T-helper 2 cell (primary cell): ENCODE measurements at places on chromosomes 11 and 22.
A peak's percentile ranks its signal among the peaks of the same experiment; 100 is the strongest.

GRCh38 chr11:45273509-45273908, 12.6 kb downstream of the SYT13 start:
- DNase-seq, result no peak

DNA sequence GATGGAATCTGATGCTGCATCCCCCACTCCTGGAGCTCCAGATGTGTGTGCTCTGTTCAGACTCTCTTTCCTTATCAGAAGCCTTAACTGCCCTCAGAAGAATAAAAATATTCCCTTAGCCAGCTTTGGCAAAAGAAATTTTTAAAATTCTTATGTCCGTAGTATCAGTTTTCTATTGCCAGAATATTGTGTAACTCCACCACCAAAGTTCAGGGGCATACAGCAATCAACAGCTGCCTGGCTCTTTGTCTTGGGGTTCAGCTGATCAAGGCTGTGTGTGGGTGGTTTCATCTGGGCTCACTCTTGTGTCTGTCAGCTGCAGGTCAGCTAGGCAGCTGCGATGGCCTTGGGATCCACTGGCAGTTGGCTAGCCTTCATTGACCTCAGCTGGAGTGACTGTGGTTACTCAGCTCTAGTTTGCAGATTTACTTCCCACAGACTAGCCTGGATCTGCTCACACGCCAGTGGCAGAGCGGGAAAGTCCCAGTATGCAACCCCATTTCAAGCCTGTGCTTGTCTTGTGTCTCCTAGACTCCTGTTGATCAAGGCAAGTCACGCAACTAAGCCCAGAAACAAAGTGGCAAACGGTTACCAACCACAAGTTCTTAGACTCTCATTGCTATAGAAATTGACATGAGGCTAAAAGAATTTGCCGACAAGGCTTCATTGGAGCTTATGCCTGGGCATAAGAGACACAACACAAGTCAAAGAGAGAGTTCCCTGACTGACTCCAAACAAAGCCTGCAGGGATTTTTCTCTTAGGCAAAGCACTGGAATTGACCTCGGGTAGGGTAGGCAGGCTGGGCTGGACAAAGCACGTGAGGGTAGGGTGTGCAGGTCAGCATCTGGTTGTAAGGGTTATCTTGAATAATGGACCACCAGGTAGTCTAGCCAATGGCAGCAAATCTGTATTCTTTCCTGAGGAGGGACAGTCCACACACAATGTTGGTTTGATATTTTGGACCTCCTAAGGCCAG, 7.5 kb downstream of the TMEM138 start:
- DNase-seq, result no peak

- no peak for DNase-seq
These were observed 347.2 kb downstream of the TTC28 start for GRCh38 chr22:28332410-28332809.

DNA sequence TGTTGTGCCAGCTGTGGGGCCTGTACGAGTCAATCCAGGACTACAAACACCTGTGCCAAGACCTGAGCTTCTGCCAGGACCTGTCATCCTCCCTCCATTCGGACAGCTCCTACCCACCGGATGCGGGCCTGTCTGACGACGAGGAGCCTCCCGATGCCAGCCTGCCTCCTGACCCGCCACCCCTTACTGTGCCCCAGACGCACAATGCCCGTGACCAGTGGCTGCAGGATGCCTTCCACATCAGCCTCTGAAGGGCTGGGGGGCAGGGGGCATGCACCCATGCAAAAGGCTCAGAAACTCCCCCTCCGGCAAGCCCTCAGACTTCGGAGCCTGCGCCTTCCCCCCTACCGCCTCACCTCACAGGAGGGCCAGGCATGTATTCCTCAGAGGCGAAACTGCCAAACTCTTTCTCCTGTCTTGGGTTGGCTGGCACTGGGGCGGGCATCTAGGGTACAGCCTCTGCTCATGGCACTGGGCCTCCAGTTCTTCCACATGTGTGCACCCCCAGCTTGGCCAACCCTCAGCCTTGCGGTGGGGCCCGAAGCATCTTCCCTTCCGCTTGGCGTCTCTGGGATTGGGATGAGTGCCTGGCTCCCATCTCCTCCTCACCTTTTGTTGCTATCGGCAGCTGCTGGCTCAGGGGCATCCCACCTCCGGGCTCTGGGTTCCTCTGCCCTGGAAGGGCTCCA, 1.2 kb downstream of the FAM89B start:
- peak; percentile 50 for DNase-seq

DNA sequence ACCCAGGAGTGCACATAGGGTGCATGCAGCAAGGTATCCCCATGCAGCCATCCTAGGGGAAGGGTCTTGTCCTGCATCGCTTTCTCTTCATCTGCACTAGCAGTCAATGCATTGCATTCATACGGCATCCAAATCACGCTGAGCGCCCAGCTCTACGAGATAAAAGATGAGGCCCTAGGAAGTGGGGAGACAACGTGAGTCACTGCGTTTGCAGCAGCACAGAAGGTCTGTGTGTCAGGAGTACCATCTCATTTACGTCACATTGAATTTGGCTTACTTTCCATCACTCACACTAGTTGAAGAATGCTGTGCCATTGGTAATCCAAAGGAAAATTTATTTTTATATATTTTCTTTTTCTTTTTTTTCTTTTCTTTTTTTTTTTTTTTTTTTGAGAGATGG, 2.5 kb upstream of the ST14 start:
- no peak for DNase-seq

- no peak for DNase-seq
These were observed 15.6 kb upstream of the MFNG start for GRCh38 chr22:37501610-37502341.

GRCh38 chr11:25065746-25066145, 568.9 kb downstream of the LUZP2 start:
- no peak for DNase-seq

- DNase-seq, result no peak
These were observed 34.3 kb downstream of the DBX1 start for GRCh38 chr11:20125927-20126326.

DNA sequence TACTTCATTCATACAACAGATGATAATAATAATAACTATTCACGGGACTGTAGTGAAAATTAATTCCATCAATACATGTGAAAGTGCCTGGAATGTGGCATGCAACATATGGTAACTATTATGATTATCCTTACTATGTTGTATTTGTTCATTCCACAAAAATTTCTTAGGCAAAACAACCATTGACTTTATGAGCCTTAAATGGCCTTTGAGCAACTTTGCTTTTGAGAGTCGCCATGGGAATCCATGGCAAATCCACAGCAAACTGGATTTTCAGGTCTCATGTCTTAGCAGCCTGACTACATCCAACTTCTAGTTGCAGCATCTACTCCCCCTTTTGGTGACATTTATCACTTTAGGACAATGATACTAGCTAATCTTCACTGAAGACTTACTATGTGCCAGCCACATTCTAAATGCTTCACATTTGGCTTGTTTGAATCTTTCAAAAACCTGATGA, 56.8 kb downstream of the SLC1A2 start:
- no peak for DNase-seq

DNA sequence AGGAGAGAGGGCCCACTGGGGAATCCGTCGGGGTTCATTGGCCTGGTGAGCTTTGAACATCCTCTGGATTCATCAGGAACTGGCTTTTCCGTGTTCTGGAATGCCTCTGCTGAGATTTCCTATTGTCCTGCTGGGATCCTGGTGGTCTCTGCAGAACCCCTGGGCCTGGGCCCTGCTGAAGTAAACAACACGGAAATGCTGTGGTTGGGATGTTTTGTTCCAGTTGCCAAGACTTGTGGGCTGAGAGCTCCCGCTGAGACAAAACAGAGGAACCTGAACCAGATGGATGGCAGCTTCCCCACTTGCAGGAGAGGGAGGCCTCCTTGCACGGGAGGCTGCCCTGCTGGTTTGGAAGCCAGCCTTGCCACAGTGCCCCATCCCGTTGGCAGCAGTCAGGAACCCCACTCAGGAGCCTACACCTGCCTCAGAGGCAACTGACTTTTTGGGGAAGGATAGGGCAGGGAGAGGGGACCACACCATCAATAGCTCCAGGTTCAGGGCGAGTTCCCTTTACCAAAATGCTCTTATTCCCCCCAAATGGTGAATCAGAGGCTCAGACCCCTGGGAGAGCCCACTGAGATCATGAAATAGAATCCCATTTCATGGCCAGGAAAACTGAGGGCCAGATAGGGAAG, 60.7 kb downstream of the LRRC32 start:
- DNase-seq, result no peak

GRCh38 chr22:17140826-17141766, 18.0 kb downstream of the HDHD5 start:
- no peak for DNase-seq

GRCh38 chr22:23824476-23825245, 14.1 kb downstream of the DERL3 start:
- no peak for DNase-seq

- DNase-seq, result no peak
These were observed 2.2 kb downstream of the TNKS1BP1 start for GRCh38 chr11:57322256-57323166.

GRCh38 chr11:120185706-120186455, 25.0 kb upstream of the OAF start:
- DNase-seq, result no peak

- DNase-seq, result no peak
These were observed 488.6 kb downstream of the METTL15 start for GRCh38 chr11:28596816-28597215.

GRCh38 chr11:3685923-3686322, 14.7 kb upstream of the CHRNA10 start:
- DNase-seq, result no peak

DNA sequence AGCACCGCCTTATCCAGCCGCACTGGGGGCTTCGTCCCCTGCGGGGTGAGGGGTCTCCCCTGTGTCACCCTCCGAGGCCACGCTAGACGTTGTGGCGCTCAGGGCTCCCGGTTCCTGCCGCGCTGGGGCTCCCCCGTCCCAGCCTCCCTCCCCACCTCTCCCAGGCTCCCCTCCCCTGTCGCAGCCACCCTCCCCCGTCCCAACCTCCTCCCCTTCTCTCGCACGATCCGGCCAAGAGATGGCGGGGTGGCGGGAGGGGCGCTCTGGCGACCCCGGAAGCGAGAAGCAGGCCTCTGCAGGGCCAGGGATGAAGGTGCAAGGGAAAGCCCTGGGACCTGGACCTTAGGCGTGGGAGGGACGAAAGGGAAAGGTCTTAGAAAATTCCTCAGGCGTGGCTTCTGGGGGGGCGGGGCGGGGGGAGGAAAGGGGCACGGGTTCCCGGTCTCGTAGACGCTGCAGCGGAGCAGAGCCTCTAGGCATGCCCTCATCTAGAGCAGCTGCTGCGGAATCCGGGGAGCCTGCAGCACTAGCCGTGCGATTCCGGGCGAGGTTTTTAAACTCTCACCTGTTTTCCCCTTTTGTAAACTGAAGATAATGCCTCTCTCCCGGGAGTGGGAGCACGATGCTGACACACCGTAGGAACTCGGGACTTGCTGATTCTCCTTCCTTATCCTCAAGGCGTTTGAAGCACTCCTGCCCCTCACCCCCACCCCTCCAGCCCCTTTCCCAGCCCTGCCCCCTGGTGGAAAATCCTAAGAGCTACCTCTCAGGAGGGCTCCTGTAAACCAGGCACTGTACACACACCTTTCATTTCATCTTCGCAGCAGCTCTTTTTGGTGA, 14.4 kb downstream of the KCNJ5 start:
- peak; percentile 16 for DNase-seq

DNA sequence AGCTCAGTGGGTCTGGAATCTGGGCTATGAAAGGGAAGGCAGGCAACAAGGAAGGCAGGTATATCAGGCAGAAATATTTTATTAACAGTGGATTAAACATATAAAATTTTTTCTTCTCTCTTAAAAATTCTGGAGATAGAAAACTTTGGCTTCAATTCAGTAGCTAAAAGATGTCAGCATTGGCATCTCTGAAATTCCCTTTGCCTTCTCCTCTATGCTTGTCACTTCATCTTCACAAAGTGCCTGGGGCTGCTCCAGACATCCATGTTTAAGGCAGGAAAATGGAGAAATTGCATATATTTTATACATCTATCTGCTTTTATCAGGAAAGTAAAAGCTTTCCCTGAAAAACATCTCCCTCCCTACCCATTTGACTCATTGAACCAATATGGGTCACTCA, 894.1 kb upstream of the API5 start:
- no peak for DNase-seq

GRCh38 chr22:28505416-28506149, 174.1 kb downstream of the TTC28 start:
- no peak for DNase-seq

GRCh38 chr22:23082534-23083314, 12.4 kb downstream of the GNAZ start:
- no peak for DNase-seq

- DNase-seq, result no peak
These were observed 486 bp downstream of the CLMP start for GRCh38 chr11:123194337-123195187.

DNA sequence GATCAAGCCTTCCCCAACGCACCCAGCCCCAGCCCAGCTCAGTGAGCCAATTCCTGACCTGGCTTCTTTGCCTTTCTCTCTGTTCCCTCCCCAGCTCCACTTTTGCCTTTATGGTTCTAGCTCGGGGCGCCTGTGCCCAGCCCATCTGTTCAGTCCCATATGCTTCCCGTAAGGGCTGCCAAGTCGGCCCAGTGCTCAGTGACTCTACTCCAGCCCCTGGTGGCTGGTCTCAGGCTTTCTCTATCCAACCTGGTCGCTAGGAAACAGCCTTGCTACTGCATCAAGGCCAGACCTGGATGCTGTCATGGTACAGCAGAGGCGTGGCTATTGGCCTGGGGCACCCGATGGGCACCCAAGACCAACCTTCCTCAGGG, 178.0 kb downstream of the DSCAML1 start:
- DNase-seq, result no peak

GRCh38 chr11:15602047-15602446, 487.3 kb downstream of the INSC start:
- no peak for DNase-seq

DNA sequence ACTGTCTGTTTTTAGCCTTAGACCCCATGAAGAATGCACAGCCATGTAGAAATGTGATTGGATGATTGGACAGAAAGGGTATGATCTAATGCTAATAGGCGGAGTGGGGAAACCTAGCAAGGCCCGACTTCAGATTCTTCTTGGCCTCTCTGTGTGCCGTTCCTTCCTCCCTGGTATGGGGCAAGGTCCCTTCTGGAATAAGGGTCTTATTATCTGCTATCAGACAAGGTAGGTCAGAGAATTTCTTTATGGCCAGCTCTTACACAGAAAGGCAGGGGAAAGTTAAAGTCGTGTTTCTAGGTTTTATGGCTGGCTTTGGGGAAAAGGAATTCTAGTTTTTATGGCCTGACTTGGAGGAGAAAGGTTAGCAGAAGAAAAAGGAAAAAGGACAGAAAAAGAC, 30.6 kb downstream of the DBX1 start:
- DNase-seq, result no peak

DNA sequence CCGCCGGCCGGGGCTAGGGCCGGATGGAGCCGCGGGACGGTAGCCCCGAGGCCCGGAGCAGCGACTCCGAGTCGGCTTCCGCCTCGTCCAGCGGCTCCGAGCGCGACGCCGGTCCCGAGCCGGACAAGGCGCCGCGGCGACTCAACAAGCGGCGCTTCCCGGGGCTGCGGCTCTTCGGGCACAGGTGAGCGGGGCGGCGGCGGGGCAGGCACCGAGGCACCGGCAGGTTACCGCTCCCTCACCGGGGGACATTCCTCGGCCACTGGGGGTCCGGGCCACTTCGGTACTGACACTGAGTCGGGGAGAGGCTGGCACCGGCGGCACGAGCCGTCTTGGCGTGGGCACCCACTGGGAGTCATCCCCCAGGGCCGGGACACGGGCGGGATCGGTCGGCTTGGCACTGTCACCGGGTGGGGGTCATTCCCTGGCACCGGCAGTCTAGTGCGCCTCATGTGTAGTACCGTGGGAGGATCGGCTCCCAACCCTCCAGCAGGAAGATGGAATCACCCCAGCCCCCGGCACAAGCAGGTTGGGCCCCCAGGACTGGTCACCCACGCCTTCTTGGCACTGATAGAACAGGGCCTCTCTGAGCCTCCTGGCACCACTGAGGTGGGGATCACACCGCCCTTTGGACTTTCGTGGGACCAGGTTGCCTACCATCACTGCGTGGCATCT, 511 bp downstream of the DGKZ start:
- DNase-seq, result no peak
